Stimulated activated effector memory CD8-positive, alpha-beta T cell treated with anti-CD3 and anti-CD28 coated beads, Interleukin-12 subunit alpha, Interleukin-12 subunit beta, amount 100 ng/mL, for 72 hours (primary cell): ENCODE measurements at places on chromosomes 16 and 17.

GRCh38 chr17:80118601-80119270, 17.4 kb downstream of the GAA start:
- DNase-seq, result no peak

GRCh38 chr16:5634666-5635180, 537.1 kb upstream of the EEF2KMT start:
- DNase-seq, result no peak

DNA sequence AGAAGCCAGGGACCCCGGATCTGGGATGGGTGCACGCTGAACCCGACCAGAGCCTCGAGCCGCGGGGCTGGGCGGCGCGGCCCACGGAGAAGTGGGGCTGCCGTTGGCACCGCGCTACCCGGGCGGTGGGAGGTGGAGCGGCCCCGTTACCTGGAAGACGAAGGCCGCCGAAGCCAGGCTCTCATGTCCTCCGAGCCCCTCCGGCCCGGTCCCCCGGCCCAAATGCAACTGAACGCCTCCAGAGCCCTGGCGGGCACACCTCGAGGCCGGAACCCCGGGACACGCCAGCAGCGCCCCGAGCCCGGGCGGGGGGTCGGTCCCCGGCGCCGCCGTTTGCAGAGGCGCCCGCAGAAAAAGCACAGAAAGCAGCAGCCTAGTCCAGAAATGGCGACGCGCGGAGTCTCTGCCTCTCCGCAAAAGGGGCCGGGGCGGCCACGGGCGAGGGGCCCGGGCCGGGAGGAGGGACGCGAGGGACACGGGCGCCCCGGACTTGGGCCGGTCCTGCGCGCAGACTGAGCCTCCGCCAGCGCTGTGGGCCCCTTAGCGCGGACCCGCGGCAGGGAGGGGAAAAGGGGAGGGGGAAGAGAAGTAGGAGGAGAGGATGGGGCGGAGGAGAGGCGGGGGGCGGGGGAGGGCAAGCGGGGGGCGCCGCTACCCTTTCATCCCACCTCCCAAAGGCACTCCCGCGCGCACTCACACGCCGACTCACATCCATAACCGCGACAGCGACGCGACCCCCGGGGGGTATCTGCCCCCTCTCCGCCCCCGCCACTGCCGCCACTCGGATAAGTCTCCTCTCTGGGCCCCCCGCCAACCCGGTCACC, 1.4 kb downstream of the AXIN2 start:
- DNase-seq, result no peak

DNA sequence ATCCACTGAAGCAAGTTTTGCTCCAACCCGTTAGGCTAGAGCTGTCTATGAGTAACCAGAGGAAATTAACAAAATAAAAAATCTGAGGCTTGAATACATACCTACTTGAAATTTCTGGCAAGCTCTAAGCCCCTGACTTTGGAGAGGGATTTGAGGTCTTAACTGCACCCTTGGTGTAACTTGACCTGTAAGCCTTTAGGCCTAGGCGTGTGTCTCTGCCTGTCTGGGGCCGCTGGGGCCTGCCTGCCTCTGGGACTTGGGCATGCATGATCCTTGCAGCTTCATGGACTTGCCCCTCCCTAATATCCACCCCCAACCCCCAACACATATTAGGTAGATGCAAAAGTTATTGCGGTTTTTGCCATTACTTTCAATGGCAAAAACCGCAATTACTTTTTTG, 3.7 kb upstream of the CDC42EP4 start:
- DNase-seq, result no peak

GRCh38 chr17:65930140-65930730, 261.7 kb downstream of the CEP112 start:
- no peak for DNase-seq

- DNase-seq, result no peak
Observed at GRCh38 chr17:40035162-40035559, 19.0 kb downstream of the MED24 start.

- no peak for DNase-seq
Observed at GRCh38 chr16:6641091-6641490, 691.6 kb upstream of the RBFOX1 start.

GRCh38 chr17:50534222-50534978, 1.9 kb downstream of the EPN3 start:
- no peak for DNase-seq

DNA sequence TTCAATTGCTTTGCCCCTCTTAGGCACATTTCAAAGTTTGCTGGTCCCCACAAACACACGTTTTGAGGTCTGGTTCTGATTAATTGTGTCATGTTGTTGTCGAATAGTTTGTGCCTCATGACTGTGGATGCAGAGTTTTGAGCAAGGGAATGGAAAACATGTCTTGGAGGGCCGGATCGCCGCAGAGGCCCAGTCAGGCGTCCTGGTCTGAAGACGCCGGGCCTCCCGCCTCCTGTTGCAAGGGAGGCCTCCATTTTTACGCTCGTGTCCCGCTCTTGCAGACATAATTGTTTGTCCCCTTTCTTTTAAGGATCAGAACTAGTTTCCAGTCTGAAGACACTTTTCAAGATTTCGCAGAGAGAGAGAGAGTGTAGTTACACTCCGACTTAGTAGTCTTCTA, 3.2 kb downstream of the NTN1 start:
- no peak for DNase-seq

- DNase-seq, result no peak
Observed at GRCh38 chr16:87406495-87407088, 14.5 kb downstream of the MAP1LC3B start.

GRCh38 chr17:35214631-35215273, 20.6 kb upstream of the SLC35G3 start:
- peak; percentile 77 for DNase-seq

GRCh38 chr17:8005967-8006730, 3.7 kb downstream of the GUCY2D start:
- no peak for DNase-seq

DNA sequence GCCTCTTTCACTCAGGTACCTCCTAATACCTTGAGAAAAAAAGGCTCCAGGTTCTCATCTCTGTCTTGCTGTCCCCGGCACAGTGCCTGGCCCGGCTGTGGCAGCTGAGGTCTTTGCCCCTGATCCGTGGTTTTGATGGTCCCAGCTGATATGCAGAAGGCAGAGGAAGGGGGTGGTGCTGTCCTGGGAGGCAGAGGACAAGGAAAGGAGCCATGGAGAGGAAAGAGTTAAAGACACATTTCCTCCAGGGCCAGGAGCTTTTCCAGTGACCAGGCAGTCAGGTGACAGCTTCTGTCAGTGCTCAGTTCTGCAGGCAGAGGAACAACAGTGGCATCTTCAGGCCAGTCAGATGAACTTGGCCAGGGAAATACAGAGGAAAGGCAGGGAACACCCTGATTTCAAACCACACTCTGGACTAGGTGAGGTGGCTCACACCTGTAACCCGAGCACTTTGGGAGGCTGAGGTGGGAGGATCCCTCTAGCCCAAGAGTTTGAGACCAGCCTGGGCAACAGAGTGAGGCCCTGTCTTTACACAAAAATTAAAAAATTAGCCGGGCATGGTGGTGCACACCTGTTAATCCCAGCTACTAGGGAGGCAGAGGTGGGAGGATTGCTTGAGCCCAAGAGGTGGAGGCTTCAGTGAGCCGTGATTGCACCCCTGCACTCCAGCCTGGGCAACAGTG, 3.3 kb upstream of the COG1 start:
- DNase-seq, result no peak

GRCh38 chr16:1488619-1489018, at the start of gene PTX4:
PTX4 (minus strand) TSS chr16:1488944; CDS start chr16:1488909, 35 bp downstream.
- DNase-seq, result no peak

DNA sequence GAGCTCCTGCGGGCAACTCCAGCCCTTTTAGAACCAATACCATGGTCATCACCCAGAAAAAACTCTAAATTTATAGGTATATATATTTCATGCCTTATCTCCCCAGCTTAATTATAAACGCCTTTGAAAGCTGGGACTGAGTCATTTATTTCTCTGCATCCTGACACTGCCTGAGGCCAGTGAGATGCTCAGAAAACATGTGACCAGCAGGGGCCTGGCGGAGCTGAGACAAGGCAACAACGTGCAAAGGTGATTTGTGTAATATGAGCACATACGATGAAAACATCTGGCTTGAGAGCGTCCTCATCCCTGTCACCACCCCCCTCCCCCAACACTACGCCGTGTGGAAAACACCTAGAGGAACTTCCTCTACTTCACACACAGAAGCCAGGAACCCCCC, 22.7 kb downstream of the NXN start:
- no peak for DNase-seq

GRCh38 chr17:2049333-2050299, 5.3 kb upstream of the HIC1 start:
- peak; percentile 97 for DNase-seq

DNA sequence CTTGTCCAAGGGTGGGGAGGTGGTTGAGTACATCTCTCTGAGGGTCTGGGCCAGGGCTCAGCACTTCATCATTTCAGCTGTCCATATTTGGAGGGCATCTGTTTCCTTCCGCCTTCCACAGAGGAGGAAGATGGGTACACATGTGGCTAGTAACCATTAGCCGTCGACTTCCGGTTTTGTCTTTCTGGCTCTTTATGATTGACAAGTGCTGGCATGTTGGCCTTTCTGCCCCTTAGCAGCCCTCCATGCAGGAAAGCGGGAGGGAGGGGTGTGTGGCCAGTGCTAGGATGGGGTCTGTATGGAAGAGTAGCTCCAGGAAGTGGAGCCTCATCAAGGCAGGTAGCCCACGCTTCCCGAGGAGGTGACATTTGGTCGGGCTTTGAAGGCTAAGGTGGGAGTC, 69.6 kb downstream of the RAI1 start:
- DNase-seq, result peak; percentile 15

DNA sequence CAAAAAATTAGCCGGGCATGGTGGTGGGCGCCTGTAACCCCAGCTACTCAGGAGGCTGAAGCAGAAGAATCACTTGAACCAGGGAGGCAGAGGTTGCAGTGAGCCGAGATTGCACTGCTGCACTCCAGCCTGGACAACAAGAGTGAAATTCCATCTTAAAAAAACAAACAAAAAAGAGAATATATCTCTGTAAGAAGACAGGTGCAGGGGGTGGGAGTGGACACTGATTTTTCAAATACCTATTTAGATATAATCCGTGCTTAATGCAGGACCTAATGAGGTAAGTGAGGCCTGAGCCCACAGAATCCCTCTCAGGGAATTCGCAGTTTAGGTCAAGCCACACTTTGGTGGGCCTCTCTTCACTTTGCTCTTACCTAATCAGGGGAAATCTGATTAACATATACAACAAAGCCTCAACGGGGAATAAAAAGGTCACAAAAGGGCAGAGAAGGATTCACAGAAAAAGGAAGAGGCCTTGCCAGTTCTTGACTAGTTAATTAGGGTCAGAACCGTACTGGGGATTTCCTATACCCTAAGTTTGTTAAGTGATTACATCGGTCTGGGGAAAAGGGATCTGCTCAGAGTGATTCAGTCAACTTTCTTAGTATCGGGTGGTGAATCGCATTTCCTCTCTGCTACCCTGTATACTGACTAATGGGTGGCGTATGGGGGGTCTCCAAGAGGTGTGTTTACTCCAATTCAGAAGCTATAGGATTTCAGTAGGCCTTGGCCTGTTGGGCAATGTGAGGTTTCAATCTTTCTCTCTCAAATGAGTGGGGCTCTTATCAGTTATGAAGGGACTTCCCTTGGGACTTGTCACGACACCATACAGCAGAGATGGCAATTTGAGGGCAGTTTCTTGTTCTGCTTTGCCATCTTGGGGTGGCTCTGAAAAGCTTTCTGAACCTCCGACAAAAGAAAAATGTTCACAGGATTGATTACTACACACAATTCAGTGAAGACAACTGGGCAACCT, 1.9 kb upstream of the NFAT5 start:
- DNase-seq, result peak; percentile 85

GRCh38 chr17:81940538-81941483, 3.7 kb upstream of the PYCR1 start:
- no peak for DNase-seq

GRCh38 chr17:77217123-77217522, 76.4 kb downstream of the SEC14L1 start:
- DNase-seq, result no peak

GRCh38 chr17:82358465-82359350, at the start of gene TEX19:
TEX19 (plus strand) TSS chr17:82359247; CDS start chr17:82362151, 2,904 bp downstream.
- no peak for DNase-seq

DNA sequence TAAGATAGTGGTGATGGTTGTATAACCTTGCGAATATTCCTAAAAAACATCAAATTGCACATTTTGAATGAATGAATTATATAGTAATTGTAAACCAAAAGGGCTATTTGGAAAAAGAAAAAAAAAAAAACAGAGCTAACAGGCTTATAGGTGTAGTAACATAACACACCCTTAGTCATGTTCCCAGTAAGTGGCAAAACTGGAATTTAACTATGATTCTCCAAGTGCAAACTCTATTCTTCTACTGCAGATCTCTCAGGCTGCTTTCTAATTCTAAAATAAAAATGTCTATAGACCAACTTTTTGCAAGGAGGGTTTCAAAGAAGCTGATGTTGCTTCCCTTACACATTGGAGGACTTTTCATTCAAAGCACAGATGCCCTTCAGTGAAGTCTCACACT, 293.2 kb upstream of the MON1B start:
- DNase-seq, result no peak

GRCh38 chr16:76199681-76200220, 77.5 kb upstream of the CNTNAP4 start:
- no peak for DNase-seq

DNA sequence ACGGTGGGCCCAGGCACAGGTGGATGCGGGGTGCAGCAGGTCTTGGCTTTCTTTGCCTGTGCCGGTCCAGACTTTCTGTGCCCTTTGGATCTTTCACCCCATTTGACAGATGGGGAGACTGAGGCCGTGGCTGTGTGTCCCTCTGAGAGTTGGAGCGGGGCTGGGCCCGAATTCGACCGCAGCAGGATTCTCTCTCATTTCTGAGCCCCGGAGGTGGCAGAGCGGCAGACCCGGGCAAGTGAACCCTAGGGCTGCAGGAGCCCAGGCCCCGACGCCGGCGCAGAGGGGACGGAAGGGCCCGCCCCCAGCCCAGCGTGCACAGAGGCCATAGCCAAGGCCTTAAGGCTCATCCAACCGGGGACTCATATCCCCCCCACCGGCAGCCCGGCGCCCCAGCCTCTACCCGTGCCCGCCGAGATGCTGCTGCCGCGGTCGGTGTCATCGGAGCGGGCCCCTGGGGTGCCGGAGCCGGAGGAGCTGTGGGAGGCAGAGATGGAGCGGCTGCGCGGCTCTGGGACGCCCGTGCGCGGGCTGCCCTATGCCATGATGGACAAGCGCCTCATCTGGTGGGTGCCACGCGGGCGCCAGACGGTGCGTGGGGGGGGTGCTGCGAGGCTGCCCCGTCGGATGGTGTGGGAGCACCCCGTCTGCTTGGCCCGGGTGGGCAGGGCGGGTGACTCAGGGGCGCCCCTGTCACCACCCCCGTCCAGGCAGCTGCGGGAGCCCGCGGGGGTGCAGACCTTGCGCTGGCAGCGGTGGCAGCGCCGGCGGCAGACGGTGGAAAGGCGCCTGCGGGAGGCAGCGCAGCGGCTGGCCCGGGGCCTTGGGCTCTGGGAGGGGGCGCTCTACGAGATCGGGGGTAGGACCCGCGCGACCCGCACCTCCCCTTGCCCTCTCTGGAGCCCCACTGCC, 857 bp downstream of the TMC8 start:
- DNase-seq, result peak; percentile 80

DNA sequence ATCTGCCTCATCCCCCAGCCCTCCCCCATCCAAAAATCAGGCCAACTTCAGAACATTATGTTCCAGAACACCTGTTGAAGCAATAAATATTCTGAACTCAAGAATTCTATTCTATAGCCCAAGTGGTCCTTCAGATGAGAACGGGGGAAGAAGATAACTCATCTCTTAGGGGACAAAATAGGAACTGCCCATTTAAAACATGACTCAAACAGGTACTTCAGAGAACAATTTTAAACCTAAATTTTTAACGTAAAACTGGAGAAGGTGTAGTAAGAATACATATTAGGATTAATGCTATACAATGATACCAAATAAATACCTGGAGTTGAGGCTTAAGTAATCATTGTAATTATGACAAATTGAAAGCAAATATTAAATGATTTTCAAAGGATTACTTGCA, 112.1 kb downstream of the CDYL2 start:
- DNase-seq, result no peak

GRCh38 chr16:86570558-86571529, 4.2 kb downstream of the FOXC2 start:
- DNase-seq, result no peak
